Renal pelvis (tissue), 12 donors: ENCODE measurements at places on chromosomes 16 and 17. TPM values are rescaled to one million over a fixed set of nuclear protein-coding genes. Genes with fewer than 3 reads are reported as not detected.
A peak's percentile ranks its signal among the peaks of the same experiment; 100 is the strongest.

DNA sequence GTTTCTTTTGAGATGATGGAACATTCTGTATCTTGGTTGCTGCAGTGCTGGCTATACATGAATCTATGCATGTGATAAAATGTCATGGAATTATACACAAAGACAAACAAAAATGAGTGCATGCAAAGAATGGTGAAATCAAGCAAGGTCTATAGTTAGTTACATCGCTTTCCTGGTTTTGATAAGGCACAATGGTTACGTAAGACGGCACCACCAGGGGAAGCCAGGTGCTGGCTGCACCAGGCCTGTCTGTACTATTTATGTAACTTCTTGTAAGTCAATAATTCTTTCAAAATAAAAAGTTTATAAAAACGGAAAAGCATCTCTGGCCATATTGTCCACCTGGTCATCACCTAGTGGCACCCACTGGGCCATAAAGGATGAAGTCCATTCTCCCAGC, 46.5 kb downstream of the ARHGAP27 start:
- no peak for DNase-seq

GRCh38 chr17:71200597-71200996, 920.2 kb upstream of the SOX9 start:
- no peak for DNase-seq

CDT1 gene
- 16.6 TPM for polyA plus RNA-seq

DNA sequence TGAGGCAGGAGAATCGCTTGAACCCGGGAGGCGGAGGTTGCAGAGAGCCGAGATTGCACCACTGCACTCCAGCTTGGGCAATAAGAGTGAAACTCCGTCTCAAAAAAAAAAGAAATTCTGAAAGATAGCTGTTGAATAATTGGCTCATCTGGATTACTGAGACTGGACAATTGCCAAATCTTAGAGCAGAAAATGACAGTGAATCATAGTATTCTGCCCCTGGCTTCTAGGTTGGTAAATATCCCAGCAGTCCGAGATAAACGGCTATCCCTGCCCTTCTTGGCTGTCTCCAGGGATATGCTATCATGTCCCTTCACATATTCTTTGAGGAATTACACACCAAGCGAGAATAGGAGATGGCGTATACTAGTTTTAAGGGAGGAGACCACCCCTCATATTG, 35.5 kb upstream of the METTL16 start:
- DNase-seq: no peak

DNA sequence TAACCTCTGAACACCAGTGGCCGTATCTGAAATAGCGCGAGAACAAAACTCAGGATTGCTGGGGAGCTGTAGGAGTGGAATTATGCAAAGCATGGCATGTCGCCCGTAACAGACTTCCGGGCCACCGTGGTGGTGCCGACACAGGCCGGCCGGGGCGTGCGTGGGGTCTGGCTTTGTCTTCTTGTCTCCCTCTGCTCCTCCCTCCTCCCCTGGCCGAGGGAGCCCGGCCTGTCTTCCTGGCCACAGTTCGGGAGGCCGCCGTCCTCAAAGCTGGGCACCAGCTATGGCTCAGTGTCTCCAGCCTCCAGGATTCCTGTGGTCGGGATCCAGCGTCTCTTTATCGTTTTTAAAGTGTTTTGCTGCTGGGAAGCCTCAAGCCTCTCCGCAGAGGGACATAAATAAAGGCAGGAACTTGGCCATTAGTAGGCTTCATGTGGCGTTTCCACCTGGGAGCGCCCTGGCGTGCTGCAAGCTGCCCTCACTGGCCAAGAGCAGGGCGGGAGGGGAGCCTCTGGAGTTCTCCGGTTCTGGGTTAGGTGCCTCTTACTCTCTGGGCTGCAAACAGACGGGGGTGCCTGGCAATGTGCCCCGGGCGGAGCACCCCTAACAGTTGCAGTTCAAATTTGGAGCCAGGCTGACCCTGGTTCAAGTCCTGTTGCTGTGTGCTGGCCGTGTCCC, 22.0 kb upstream of the NPTX1 start:
- no peak for DNase-seq

DNA sequence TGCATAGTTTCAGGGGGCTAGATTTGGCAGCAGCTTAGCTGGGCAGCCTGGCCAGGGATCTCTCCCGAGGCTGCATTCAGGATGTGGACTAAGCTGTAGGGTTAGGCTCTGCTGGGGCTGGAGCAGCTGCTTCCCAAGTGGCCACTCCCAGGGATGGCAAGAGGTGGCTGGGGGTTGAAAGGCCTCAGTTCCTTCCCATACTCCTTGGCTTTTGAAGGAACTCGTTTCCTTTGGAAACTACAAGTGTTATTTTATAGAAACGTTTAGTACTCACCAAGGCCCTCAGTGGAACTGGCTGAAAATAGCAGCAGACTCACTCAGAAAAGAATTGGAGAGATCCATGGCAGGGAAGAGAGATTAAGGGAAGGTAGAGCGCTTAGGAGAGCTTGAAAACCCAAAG, 76.4 kb downstream of the WWP2 start:
- no peak for DNase-seq

DNA sequence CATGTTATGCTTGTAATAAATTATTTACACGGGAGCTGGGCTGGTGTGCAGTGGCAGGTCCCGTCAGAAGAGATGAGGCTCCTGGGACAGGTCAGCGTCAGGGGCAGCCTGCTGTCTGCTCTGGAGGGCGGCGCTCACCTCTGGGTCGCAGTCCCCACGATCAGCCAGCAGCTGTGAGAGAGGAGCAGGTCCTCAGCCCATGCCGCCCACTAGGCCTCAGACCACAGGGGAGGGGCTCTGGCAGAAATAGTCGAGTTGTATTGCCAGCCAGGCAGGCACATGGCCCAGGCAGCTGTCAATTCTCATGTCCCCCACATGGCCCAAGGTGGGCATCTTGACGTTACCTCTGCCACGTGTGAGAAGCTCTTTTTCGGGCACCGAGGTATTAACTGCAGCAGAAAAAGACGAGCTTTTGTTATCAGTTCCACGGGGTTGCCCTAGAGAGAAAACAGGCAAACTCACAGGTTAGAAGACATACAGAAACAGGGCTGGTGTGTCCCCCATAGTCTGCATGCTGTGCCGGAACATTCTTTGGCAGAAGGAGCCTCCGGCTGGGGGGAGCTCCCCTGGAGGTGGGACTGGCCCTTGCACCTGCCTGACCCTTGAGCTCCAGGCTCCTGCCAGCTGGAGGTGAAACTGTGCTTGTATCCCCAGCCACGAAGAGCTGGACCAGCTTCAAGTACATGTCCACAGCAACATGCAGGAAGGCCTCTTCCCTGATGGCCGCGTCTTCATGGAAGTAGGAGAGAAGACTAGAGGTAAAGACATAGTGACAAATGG, 17.4 kb downstream of the ZNF276 start:
- DNase-seq: no peak

HOXB1 gene
- polyA plus RNA-seq: 1.0 TPM

HOXB2 gene
- 50.6 TPM for polyA plus RNA-seq

PTX4 gene
- polyA plus RNA-seq: not detected

GRCh38 chr16:24829153-24829552, 16.6 kb upstream of the SLC5A11 start:
- no peak for DNase-seq

DNA sequence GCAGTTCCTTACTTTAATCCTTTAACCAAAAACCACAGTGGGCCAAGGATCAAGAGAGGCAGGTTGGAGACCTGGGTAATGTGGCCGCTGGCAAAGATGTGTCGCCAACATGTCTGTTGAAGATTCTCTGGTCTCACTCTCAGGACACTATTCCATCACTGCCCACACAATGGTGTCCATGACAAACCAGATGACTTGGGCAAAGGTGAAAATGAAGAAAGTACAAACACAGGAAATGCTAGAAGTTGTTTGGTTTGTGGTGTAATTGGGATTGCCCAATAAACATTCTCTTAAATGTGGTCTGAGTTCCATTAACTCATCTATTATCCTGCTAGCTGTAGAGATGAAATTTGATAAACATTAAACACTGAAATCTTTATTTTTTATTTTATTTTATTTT, 43.3 kb downstream of the SALL1 start:
- DNase-seq: no peak

SCO1 gene
- polyA plus RNA-seq: 40.6 TPM

GRCh38 chr17:19762515-19762961, 14.4 kb upstream of the ALDH3A1 start:
- DNase-seq: peak; percentile 62

- no peak for DNase-seq
These were observed 23.1 kb upstream of the CDC6 start for GRCh38 chr17:40264458-40265185.

OR1A1 gene
- not detected for polyA plus RNA-seq

DNA sequence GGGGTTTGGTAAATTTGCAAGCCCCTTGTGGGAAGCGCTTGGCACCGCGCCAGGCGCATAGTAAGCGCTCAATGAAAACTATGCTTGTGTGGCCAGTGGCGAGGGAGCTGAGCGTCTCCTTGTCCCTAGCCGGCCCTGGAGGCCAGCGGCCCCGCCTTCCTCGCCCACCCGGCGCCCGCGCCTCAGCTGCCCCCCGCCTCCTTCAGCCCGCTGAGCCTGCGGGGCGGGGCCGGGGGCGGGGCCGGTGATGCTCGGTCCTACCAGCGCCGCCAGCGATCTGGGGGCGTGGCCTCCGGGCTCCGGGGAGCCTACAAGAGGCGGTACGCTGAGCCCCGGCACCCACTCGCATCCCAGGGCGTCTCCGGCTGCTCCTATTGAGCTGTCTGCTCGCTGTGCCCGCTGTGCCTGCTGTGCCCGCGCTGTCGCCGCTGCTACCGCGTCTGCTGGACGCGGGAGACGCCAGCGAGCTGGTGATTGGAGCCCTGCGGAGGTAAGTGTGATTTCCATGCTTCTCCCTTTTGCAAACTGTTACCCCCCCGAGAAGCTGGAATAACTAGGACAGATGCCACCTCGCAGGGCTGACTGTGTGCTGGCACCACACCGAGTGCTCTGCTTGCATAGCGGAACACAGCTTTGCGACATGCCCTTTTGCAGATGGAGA, at the start of gene CRISPLD2:
Gene CRISPLD2 (plus strand): TSS at position 342 of the 661 bp plus-strand sequence. CDS start 18,511 bp downstream, outside the sequence.
- peak; percentile 94 for DNase-seq

MYCBPAP gene
- 1.4 TPM for polyA plus RNA-seq

LPO gene
- polyA plus RNA-seq: 0.09 TPM

- no peak for DNase-seq
These were observed 118.5 kb upstream of the NACA2 start for GRCh38 chr17:61709567-61709966.

- DNase-seq: no peak
These were observed 170.2 kb downstream of the RAB11FIP4 start for GRCh38 chr17:31561469-31562375.

- no peak for DNase-seq
These were observed 89.8 kb upstream of the XYLT1 start for GRCh38 chr16:17560548-17560947.

LHX1 gene
- 116 TPM for polyA plus RNA-seq

- DNase-seq: no peak
These were observed 83.0 kb downstream of the ABCC1 start for GRCh38 chr16:16032271-16032979.

GRCh38 chr17:59074494-59074893, 32.2 kb downstream of the TRIM37 start:
- no peak for DNase-seq

DNA sequence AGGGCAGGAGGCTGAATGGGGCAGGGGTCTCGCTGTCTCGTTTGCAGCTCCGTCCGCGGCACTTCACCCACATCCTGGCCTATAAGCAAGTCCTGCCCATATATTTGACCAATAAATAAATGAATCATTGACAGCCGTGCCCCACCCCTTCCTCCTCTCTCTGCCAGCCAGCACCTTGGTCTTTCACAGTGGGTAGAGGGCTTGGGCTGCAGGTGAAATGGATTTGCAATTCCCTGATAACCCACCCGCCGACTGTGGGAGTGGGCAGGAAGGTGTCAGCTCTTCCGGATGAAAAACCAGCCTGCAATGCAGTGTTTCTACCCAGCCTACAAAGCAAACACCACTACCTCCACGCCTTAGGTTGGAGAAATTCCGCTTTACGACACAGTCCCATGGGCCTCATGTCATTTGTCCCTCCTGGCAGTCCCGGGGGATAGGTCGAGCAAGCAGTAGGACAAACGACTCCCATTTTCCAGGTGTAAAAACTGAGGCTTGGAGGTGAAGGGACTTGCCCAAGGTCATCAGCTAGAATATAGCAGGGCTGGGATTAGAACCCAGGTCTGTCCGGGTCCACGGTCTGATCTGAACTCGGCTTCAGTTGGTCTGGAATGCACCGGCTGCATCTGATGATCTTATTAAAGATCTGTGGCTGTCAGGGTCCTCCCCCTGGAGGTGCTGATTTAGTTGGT, 79.0 kb downstream of the ABCC1 start:
- DNase-seq: no peak

CHST4 gene
- 0.53 TPM for polyA plus RNA-seq

SLC5A11 gene
- 7.8 TPM for polyA plus RNA-seq

TMEM92 gene
- polyA plus RNA-seq: 1.9 TPM

DNA sequence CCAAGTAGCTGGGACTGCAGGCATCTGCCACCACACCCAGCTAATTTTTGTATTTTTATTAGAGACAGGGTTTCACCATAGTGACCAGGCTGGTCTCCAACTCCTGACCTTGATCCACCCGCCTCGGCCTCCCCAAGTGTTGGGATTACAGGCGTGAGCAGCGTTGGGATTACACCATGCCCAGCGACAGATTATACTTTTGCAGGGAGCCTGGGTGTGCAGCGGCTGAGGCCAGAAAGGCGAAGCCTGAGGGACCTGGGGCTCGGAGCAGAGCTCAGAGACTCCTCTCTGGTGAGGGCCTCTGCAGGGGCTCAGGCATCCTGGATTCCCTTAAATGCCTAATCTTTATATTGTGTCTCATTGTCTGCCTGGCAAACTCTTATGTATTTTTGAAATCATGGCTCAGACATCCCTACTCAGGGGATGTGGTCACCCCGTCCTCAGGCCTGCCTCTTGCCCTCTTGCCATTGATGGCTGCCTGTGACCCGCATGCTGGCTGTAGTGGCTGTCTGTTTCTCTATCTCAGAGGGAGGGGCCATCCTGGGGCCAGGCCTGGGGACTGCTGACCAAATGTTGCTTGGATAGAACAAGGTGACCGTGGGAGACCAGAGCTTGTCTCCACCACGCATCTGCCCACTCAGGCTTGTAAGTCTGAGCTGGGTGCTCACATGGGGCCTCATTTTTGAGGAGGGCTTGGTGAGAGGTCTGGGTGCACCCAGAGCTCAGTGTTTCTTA, 42.6 kb downstream of the B9D1 start:
- DNase-seq: no peak

- no peak for DNase-seq
These were observed 1.3 kb upstream of the PER1 start for GRCh38 chr17:8153525-8153956.

GRCh38 chr17:51673070-51673469, 412.7 kb downstream of the UTP18 start:
- no peak for DNase-seq

RUNDC3A gene
- 1.7 TPM for polyA plus RNA-seq

DNA sequence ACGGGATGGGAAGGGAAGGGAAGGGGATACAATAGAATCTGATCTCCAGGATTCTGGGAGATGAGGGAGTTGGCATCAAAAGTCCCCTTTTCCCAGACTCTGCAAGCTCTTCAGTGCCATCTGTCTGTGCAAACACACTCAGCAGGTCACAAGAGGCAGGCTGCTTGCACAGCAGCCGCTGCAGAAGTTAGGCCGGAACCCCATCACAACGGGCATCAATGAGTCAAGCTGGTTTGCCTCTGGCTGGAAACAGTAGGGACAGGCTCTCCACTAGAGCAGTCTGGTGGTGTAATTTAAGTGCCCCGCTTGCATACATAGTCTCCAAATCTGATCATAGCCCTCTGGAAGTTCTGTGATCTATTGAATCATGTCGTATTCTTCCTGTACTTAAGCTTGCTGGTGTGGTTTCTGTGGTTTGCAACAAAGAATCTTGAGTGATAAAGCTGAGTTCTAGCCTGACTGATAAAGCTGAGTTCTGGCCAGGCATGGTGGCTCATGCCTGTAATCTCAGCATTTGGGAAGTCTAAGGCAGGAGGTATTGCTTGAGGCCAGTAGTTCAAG, 33.7 kb upstream of the KDM8 start:
- no peak for DNase-seq

- peak; percentile 55 for DNase-seq
These were observed 8.2 kb downstream of the NPTX1 start for GRCh38 chr17:80468242-80468641.
